ENCODE measurements at places on chromosomes 11 and 22.

DNA sequence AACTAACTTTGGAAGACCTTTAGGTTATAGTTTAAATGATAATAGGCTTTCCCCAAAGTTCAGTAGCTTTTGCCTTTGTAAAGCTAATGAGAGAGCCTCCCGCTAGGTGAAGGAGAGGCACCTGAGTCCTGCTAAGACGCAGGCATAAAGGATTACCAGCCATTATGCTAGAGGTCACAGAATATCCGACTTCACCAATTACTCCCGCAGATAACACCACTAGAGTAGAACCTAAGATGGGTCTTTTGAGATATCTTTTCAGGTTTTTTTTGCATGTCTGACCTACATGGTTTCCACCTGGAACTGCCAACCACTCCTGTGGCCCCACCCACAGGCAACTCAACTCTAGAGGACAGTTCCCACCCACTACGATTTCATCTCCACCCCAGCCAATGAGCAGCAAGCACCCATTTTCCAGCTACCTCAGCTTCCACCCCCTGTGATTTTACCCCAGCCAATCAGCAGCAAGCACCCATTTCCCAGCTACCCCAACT lies 314.3 kb downstream of the BRD1 start:
- no peak for DNase-seq

DNA sequence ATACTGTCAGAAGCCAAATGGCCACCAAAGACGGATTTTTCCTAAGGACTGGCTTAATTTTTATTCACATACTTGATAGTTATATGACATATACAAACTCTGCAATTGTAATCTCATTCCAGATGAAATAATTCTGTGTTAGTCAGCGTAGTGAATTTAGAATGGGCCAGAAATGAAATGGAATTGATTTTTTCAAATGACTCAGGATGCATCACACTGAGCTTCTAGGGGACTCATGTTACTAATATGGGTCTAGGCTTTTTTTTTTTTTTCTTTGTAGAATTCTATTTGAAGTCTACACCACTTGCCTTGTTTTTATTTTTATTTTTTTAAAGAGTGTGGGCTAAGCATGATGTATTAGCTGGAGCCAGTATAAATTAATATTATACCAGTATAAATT lies 62.7 kb downstream of the SPECC1L start:
- DNase-seq: peak; percentile 47

DNA sequence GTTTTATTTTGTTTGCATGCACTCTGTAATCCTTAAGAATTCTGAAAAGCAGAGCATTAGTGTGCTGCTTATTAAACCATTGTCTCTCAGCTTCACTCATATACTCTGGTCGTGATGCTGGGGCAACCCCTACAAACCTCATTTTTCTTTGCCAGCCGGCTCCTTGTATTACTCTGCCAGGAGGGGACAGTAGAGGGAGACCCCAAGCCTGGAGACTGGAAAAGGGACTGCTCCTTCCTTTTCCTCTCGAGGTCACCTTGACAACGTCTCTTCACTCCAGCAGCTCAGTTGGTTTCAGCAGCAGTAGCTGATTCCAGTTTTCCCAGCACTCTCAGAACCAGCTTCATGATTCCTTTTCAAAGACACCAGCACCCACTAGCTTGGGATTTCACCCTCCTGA lies 2.8 kb upstream of the JHY start:
- no peak for DNase-seq

- no peak for DNase-seq
These were observed 767 bp downstream of the SLC43A1 start for GRCh38 chr11:57514538-57515331.

DNA sequence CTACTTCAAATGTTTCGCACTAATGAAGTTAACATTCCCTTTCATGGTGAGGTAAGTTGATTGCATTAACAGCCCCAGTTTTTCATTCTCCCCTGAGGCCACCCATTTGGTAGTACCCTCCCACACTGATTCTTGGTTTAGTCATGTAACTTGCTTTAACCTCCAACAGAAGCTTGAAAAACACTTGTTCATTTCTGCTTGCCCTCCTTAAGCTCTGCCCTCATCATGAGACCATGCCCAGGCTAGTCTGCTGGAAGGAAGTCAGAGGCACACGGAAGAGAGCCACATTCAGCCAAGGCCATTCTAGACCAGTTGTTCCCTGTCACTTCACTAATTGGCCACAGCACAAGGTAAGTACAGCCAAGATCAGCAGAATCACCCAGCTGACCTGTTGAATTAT lies 50.7 kb upstream of the CD44 start:
- DNase-seq: no peak

DNA sequence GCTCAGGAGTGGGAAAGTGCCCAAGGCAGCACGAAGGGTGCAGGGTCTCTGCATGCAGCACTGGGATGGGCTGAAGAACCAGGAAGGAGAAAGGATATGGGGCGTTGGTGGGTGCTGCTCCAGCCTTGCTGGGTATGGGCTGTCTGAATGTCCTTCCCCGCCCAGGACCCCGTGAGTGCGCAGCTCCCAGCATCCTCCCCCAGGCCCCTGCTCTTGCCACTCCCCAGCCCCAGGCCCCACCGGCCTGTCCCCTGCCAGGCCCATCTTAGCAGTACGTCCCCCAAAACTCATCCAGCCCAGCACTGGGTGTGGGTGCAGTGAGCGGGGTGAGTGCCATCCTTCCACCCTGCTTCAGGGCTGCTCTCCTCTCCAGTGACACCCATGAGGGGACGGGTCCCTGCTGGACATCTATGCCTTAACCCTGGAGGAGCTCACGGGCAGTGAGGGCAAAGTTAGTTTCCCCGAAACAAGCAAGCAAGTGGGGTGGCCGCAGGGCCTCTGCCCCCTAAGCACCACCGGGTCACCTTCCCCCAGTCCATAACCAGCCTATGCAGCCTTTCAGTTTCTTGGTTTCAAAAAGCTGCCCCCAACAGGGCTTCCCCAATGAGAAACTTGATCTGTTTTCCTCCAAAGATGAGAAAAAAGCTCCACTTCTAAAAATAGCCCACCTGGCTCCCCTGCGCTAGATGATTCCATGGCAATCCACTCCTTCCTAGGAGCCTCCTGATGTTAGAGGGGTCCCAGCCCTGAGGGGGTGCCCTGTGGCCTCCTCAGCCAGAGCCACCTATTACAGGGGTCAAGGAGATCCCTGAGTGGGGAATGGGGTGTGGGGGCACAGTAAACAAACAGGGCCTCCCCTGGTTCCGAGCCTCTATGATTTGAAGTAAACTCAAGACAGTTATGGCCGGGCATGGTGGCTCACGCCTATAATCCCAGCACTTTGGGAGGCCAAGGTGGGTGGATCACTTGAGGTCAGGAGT lies 103.8 kb downstream of the MORC2 start:
- no peak for DNase-seq

- DNase-seq: no peak
These were observed 18.0 kb upstream of the UBASH3B start for GRCh38 chr11:122637541-122637940.

- DNase-seq: no peak
These were observed 206.9 kb downstream of the CADM1 start for GRCh38 chr11:115297330-115297729.

GRCh38 chr11:42595876-42596275 lies 715.9 kb upstream of the API5 start:
- DNase-seq: no peak

- no peak for DNase-seq
These were observed 1.2 kb downstream of the C11orf68 start for GRCh38 chr11:65917434-65918210.

GRCh38 chr11:10494636-10495463 lies 39.8 kb downstream of the AMPD3 start:
- no peak for DNase-seq

- DNase-seq: no peak
These were observed 4.2 kb upstream of the PIM3 start for GRCh38 chr22:49956418-49956770.

DNA sequence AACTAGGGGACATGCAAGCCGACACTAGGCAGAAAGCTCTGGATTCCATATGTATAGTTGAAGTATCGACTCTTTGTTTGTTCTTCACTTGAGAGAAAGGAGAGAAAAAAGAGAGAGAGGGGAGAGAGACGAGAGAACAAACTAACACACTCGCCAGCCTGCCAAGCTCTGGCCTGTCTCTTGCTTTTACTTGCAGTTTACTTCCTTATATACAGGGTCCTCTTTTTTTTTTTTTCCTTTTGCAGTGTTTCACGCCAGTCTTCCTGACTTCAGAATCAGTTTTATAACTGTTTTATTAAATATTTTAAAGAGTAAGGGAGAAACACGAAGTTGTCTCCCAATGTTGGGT lies 19.9 kb downstream of the TEAD1 start:
- DNase-seq: no peak

DNA sequence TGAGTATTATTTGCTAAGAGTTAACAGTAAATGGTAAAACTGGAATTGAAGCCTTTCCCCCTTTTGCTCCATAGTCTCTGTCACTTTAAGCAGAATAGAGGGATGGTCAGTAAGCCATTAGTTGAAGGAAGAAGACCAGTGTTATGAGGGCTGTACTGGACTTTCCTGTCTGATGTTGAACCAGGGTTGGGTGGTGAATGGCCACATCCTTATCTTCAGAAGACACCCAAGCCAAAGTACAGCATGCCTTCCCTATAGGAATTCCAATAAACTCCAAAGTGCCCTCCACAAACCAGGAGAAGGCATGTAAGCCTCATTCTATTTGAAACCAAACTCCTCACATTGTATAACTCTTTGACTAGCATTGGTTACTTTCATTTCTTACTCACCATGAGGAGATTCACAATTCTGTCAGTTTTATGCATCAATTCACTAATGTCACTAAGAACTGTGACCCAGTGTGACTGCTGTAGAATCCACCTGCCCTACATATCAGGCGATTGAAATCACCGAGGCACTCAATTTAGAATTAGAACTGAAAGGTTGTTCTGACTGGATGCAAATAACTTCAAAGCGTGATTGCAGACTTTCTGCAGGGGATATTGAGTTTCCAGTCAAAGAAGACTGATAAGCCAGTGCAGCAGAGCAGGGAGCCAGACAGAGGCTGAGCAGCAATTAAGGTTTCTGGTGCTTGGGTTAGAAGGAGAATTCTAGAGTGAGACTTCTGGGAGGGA lies 107.1 kb upstream of the DDI1 start:
- no peak for DNase-seq

DNA sequence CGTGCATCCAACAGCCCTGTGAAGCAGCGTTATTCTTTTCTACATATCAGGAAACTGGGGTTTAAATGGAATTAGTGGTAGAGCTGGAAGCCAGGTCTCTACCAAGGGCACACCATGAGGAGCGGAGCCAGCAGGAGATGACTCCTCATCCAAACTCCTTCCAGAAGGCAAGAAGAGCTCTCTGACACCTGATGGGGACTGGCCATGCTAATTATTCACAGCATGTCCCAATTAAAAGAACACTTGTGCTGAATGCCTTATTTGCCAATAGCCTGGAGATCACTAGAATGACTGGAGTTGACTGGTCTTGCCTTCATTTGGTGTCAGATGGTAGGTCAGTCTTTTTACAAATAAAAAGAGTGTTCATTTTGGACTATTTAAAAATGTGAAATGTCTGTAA lies 32.9 kb upstream of the SLN start:
- DNase-seq: no peak

DNA sequence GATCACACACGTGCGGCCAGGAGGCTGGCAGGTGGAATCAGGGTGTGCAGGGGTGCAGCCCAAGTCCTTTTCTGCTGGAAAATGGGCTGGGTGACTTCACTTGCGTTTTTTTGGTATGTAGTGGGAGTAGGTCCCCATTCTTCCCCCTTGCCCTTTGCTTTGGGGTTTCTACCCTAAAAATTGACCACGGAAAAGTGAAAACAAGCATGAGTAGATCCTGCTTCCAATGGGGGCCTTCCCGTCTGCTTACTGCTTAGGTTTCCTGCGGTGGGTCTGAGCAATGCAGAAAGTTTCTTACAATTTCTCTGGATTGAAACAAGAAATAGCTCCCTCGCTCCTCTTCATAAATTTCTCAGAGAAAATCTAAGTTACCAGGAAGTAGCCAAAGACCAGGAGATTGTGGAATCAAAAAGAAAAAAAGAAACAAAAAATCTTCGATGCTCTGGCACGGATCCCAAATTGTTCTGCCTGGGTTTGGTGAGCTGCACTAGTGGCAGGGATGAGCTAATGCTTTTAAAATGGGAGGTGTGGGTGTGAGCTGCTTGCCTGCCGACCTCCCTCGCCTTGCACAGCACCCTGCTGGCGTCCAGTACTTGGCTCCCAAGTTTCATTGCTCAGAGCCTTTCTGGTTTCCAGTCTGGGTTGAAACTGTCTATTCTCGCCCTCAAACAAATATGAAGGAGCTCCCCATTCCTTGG lies 2.4 kb downstream of the TIMP3 start:
- DNase-seq: no peak

GRCh38 chr11:81070948-81071347 lies 1630.1 kb upstream of the TENM4 start:
- DNase-seq: no peak

- DNase-seq: no peak
These were observed 25.7 kb downstream of the AGBL2 start for GRCh38 chr11:47689480-47689879.

GRCh38 chr11:1880746-1881441 lies 10.8 kb downstream of the PRR33 start:
- no peak for DNase-seq

GRCh38 chr22:28139961-28140360 lies 220.9 kb upstream of the PITPNB start:
- DNase-seq: peak; percentile 72

DNA sequence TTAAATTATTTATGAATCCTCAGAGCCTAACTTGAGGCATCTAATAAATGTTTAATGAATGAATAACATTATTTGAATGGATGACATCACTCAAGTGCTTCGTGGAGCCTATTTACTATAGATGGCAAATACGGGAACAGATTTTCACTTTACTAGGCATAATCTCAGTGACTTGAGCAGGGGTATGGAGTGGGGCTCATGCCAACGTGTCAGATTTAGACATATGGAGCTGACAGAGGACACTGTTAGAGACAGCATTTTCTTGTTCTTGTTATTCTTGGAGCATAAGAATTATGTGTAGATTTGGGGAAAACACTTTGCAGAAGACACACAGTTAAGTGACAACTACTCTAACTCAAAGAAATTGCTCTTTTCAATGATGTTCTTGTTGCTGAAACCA lies 78.5 kb downstream of the RDX start:
- DNase-seq: no peak

DNA sequence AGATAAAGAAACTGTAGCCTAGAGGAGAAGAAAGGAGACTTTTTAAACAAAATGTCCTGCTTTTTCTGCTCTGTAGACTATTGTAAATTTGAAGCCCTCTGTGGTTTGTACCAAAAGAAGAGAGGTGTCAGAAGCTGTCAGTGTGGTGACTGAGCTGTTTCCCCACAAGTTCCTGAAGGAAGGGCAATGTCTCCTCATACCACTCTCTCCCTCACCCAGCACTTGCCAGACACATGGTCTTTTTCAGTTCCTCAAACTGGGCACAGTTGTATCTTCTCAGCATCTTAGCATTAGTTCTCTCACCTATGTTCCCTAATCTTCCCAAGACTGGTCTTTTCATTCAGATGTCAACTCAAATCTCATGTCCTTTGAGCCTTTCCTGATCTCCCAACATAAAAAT lies 4.3 kb downstream of the BCO2 start:
- no peak for DNase-seq

GRCh38 chr11:61745781-61746441 lies 6.5 kb upstream of the MYRF start:
- no peak for DNase-seq

- DNase-seq: no peak
These were observed 203.1 kb upstream of the MTMR2 start for GRCh38 chr11:96126917-96127595.

GRCh38 chr11:127195501-127196120 lies 195.0 kb upstream of the KIRREL3 start:
- DNase-seq: no peak

- no peak for DNase-seq
These were observed 6.4 kb downstream of the ELFN2 start for GRCh38 chr22:37420686-37421467.

Measured in AG04449 (cell line).